ENCODE measurements at places on chromosomes 16 and 17. TPM values are rescaled to one million over a fixed set of nuclear protein-coding genes. Genes with fewer than 3 reads are reported as not detected.

Gene TBC1D24
- polyA plus RNA-seq = 30.0 TPM

Gene AIPL1
- not detected for polyA plus RNA-seq

Gene PRSS33
- not detected for polyA plus RNA-seq

Gene KRT25
- 0.19 TPM for polyA plus RNA-seq

Gene NUDT7
- polyA plus RNA-seq = 3.4 TPM

Gene STAT3
- 70.4 TPM for polyA plus RNA-seq

Measured in hindlimb muscle (tissue), 1 donor.